ENCODE measurements at places on chromosomes 16 and 17.
A peak's percentile ranks its signal among the peaks of the same experiment; 100 is the strongest.

DNA sequence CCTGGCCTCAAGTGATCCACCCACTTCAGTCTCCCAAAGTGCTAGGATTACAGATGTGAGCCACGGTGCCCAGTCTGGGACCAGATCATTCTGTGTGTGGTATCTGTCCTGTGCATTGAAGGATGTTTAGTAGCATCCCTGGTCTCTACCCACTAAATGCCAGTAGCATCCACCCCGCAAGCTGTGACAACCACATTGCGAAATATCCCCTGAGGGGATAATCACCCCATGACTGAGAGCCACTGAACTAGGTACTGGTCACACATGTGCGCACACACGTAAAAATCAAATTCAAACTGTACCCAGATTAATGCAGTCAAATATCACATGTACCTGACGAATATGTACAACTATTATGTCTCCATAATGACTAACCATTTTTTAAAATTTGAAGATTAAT, 35.8 kb downstream of the TEKT5 start:
- no peak for DNase-seq

DNA sequence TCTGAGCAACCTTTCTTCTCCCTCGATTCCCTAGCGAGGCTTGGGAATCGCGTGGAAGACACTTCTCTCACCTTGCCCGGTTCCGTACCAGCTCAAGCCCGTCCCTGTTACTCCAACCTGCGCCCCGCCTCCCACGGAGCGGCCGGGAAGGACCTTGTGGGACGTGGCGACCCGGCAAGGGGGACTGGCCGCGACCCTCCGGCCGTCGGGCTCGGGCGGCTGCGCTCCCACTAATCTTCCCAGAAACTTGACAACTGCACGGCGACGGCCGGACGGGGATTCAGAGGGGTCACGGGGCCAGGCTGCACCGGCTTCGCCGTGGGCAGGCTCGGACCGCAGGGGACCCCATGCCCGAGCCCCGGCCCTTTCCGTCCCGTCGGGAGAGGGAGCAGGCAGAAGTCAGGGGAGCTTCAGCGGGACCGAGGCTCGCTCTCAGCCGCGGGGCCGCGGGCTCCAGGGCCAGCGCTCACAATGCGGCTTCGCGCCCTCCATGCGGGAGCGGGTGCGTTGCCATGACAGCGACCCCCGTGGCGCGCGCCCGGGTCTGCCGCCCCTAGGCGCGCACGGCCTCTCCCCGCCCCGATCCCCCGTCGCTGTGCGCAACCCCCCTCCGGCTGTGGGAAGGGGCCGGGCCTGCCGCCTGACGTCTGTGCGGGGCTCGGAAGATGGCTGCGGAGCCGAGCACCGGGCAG, at the start of gene SGSM2:
Gene SGSM2 (plus strand): TSS at position 650 of the 692 bp plus-strand sequence. CDS start 188 bp downstream, outside the sequence.
- DNase-seq = peak; percentile 59

GRCh38 chr16:66079671-66080334, 286.7 kb upstream of the CDH5 start:
- DNase-seq = no peak

GRCh38 chr17:51056813-51057510, 63.7 kb downstream of the SPAG9 start:
- DNase-seq = no peak

- no peak for DNase-seq
Observed at GRCh38 chr17:19741832-19742457, 6.2 kb downstream of the ALDH3A1 start.

GRCh38 chr17:70074956-70075355, at the start of gene KCNJ16:
Gene KCNJ16 (plus strand): TSS chr17:70075225. CDS start chr17:70132088, 56,863 bp downstream.
- no peak for DNase-seq

DNA sequence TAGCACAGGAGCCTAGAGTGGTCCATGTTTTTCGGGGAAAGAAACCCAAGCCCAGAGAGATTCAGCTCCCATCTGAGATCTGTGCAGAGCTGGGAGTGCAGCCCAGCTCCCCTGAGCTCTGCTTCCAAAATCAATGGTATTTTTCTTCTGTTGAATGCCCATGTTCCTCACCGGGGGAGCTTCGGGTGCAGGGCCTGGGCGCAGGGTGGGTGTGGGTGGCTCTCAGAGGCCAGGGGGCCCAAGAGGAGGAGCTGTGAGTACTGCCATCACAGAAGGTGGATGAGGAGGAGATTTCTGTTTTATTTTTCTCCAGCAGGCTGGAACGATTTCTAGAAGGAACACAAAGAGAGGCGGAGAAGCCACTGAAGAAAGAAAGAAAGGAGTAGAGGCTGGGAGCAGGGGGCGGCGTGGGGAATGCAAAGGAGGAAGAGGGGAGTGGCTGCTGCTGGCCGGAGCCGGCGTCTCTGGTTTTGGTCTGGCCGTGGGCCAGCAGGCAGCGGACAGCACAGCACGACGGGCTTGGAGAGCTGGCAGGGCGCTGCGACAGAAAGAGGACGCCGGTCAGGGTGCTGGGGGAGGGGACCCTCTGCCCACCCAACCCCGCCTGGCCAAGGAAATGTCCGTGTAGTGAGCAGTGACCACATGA, 76.2 kb upstream of the KSR1 start:
- DNase-seq = no peak

DNA sequence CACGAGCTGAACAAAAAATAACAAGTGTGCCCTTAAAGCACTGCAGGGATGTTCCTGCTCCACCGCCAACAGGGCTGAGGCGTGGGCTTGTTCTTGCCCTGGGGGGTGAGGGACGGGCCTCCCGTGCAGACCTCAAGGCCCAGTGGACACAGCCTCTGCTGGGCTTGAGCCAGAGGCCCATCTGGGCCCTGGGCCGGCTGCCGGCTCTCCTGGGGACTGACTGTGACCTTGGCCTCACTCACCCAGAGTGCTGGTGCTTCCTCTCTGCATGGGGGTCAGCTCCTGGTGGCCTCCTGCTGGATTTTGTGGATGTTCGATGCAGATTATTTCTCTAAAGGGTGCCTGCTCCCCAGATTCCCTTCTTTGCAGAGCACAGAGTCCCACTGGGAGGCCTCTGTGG, 54.2 kb upstream of the CDR2 start:
- no peak for DNase-seq

DNA sequence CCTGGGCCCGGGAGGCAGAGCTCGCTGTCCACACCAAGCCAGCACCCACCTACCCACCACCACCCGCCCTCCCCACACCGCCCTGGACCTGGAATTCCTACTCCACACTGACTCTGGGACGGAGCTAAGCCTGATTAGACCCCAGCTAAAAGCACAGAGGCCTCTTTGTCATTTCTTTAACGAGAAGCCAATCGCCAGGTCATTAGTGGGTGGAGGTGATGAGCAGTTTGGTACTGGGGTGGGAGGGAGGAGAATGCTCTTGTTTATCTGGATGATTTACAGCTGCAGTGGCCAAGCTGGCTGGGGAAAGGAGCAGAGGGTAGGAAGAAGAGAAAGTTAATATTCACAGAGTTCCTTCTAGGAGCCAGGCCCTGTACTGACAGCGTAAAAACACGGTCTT, 6.0 kb upstream of the BHLHA9 start:
- DNase-seq = no peak

GRCh38 chr16:50400312-50400966, 31.7 kb upstream of the BRD7 start:
- no peak for DNase-seq

DNA sequence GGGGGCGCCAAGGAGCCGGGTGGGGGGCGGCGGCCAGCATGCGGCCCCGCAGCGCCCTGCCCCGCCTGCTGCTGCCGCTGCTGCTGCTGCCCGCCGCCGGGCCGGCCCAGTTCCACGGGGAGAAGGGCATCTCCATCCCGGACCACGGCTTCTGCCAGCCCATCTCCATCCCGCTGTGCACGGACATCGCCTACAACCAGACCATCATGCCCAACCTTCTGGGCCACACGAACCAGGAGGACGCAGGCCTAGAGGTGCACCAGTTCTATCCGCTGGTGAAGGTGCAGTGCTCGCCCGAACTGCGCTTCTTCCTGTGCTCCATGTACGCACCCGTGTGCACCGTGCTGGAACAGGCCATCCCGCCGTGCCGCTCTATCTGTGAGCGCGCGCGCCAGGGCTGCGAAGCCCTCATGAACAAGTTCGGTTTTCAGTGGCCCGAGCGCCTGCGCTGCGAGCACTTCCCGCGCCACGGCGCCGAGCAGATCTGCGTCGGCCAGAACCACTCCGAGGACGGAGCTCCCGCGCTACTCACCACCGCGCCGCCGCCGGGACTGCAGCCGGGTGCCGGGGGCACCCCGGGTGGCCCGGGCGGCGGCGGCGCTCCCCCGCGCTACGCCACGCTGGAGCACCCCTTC, 484 bp downstream of the FZD2 start:
- no peak for DNase-seq

DNA sequence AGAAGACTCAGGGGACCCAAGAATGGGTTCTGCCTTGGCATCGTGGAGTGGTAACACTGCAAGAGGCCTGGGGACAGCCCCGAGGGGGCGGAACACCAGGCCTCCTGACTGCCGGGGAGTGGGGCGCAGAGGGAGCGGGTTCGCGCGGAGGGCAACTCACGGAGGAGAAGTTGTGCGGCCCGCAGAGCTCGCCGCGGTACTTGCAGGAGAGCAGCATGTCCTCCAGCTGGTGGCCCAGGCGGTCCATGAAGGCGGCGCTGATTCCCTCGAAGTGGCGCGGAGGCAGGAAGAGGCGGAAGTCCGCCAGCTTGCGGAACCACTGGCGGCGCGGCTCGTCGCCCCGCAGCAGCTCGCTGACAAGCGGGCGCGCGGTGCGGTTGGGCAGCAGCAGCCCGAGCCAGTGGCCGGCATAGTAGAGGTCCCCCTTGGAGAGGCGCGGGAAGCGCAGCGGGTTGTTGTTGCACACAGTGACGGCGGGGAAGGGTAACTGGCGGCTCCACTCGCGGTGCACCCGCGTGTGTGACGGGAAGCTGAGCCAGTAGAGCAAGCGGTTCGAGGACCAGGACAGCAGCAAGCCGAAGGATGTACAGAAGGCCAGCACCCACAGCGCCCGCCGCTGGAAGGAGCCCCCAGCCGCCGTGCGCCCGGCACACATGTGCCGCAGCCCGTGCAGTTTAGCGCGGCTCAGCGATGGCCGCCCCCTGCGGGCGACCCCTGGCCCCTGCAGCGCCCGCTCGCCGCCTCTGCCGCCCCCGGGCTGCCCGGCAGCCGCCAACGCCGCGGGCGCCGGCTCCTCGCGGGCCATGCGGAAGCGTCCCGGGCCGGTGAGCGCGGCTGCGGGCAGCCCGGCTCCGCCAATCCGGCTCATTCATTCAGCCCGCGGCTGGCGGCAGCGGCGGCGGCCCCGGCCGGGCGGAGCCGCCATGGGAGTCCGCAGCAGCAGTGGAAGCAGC, 1.6 kb downstream of the ASIC2 start:
- no peak for DNase-seq

All from activated gamma-delta T cell treated with anti-CD3 and anti-CD28 coated beads, Interleukin-2, amount 50 U/mL, for 16 hours (primary cell).